ENCODE measurements at places on chromosomes 3 and 15.
A peak's percentile ranks its signal among the peaks of the same experiment; 100 is the strongest.

- DNase-seq, result peak; percentile 53
Observed at GRCh38 chr15:75902129-75902557, 1.5 kb upstream of the FBXO22 start.

DNA sequence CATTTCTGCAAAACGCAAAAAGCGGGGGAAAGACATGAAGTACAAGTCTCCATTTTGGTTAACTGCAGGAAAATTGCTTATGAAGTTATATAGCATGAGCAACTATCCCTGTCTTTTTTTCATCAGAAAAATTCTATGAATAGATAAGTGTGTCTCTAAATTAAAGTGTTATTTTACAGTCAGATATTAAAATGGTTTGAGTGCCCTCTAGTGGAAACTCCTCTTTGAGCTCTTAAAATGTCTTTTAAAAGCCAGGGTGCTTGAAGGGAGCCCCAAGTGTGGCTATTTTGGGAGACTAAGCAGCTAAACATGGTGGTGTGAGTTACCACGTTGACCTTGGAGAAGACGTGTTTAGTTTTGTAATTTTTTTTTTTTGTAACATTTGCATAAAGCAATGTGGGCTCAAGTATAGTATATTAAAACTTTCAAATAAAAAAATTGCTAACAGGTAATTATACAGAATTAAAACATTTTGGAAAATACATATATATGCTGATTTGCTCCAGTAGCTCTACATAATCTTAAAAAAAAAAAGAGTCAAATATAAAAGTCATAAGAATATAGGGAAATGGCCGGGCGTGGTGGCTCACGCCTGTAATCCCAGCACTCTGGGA is 77.2 kb downstream of the PPP2R3A start:
- DNase-seq, result peak; percentile 85

DNA sequence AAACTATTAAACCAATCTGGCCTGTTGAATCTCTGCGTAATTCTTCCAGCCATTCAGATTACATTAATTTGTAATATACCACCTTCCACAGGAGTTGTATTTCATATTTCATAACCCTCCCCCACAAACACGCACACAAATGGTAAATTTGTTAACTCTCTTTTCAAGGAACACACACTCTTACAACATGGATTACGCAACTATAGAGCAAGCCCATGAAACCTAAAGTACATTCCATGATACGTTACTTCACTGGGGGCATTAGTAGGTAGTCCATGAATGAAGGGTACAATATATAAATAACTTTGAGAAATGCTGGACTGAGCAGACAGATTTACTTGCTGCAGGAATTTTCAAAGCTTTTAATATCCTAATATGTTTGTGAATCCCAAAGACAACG is 65.0 kb downstream of the TRIM69 start:
- DNase-seq, result peak; percentile 43

GRCh38 chr3:147008886-147009285 is 397.5 kb downstream of the ZIC4 start:
- DNase-seq, result no peak

- no peak for DNase-seq
Observed at GRCh38 chr3:9183011-9183410, 66.4 kb downstream of the SRGAP3 start.

DNA sequence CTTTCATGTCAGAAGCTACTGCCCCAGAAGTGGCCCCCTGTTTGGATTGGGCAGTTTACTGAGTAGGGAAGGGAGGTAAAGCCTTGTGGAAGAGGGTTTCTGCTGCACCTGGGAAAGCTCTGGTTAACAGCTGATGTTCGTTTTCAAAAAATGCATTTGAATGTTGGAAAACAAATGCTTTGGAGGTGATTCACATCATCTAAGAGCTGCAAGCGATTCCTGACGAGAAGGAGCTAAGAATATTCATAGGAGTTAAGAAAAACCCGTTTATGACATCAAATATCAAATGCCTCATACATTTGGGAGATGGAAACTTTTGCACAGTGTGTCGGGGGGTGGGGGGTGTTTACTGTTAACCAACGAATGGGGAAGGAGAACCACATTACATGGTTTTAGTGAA is 183.8 kb upstream of the NR2F2 start:
- DNase-seq, result no peak

DNA sequence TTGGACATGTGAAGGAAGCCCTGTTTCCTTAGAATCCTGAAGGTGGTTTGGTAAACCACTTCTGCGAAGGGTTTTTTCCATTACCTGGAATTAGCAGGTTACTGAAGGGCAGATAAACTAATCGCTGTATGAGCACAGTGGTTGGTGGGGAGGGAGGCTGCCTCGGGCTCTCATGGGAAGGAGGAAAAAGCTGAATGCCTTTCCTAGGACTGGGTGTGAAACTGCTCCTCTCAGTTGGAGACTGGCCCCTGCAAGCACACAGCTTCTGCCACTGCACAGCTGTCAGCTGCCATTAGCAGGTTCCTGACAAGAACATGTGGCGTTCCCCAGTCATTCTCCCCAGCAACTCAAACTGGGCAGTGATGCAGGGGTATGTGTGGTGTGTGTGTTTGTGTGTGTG is 376.3 kb downstream of the GAP43 start:
- DNase-seq, result no peak

GRCh38 chr3:183108001-183108449 is 8.7 kb upstream of the MCCC1 start:
- peak; percentile 40 for DNase-seq

DNA sequence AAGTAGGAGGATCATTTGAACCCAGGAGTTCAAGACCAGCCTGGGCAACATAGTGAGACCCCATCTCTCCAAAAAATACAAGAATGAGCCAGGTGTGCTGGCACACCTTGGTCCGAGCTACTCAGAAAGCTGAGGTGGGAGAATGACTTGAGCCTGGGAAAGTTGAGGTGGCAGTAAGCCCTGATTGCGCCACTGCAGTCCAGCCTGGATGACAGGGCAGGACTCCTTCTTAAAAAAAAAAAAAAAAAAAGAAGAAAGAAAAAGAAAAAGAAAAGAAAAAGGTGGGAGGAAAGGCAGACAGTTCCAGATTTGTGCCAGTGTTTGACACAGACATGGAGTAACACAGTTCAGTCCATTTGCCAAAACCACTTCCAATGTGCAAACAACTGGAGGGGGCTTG is 75.7 kb downstream of the ATP10A start:
- no peak for DNase-seq

DNA sequence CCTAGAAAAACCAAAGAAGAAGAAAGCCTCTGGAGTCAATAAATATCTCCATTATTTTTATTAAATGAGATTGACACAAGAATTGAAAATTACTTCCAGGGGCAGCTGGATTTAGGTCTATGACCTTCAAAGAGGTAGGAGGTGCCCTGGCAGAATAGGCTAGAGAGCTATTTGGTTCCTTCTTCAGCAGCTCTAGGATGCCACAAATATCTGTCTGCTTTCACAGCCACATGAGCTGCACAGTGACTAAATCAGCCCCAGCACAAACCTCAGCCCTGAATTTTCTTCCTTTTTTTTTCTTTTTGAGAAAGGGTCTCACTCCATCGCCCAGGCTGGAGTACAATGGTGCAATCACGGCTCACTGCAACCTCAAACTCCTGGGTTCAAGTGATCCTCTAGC is 223.5 kb downstream of the ABHD5 start:
- DNase-seq, result no peak

GRCh38 chr15:63893866-63894661 is 60.3 kb upstream of the HERC1 start:
- DNase-seq, result no peak

GRCh38 chr3:63654931-63655330 is 2.5 kb downstream of the SNTN start:
- no peak for DNase-seq

GRCh38 chr3:126850370-126851085 is 132.4 kb upstream of the PLXNA1 start:
- DNase-seq, result no peak

- peak; percentile 62 for DNase-seq
Observed at GRCh38 chr3:139302084-139302800, 41.6 kb upstream of the MRPS22 start.

DNA sequence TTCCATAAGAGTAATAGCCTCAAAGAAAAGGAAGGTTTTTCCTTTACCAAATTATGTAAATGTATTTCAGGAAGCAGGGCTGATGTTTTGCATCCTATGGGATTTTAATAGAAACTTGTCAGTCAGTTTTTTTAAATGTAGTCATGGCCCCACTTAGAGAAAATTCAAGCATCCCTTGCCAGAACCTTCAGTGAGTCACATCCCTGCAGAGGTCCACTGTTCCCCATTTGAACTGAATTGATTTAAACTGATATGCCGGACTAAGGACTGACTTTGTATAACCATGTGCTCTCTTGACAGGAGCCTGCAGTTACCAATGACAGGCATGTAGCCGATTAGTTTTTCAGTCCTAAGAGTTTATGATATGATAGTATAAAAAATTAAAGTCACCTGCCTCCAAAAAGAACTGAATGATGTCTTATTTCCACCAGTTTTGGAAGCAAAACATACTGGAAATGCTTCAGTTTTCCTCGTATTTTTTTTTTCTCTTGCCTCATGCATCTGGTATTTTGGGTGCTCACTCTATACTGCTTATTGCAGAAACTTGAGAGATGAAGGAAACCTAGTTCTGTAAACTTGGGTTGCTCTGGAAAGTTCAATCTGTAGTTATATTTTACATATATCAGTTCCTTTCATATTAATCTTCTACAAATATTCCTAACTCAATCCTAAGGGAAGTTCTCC is 30.7 kb downstream of the LRTM1 start:
- no peak for DNase-seq

DNA sequence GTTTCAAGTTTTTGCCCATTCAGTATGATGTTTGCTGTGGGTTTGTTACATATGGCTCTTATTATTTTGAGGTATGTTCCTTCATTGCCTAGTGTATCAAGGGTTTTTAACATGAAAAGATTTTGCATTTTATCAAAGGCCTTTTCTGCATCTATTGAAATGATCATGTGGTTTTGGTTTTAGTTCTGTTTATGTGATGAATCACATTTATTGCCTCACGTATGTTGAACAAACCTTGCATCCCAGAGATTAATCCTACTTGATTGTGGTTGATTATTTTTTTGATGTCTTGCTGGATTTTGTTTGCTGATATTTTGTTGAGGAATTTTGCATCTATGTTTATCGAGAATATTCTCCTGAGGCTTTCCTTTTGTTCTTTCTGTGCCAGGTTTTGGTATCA is 39.4 kb downstream of the TMCO5A start:
- no peak for DNase-seq

DNA sequence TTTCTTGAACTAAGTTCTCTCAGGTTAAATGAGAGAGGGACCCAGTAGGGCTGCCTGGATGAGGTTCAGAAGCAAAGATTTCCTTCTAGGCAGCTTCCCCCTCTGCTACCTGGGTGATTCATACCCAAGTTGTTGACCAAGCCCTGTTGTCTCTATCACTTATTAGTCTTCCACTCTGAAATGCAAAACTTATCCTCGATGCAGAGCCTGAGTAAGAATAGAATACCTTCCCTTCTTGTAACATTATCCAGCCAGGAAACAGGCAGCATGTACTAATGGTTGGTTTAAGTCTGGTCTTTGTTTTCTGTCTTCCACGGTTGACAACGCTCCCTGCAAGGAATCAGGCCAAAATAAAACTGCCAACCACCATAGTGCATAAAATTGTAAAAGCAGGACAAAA is 377.3 kb downstream of the MECOM start:
- no peak for DNase-seq

DNA sequence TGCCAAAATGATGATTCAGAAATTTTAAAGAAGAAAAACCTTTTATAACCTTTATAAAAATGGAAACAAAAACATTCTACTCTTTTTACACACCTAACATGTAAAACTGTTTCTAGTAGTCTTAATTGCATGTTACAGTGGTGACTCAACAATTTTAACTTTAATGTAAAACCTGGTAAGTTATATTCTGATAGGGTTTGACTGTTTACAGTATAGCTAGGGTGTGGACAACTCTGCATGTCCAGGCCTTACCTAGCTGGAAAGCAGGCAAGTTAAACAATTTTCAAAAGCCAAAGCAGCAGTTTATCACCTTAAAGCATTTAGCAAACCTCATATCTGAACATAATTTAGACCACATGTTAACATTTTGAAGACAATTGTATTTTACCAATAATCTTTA is 328.5 kb downstream of the NEK10 start:
- no peak for DNase-seq

GRCh38 chr3:56903231-56903782 is 101.6 kb upstream of the ARHGEF3 start:
- DNase-seq, result no peak

GRCh38 chr15:69853544-69853951 is 244.2 kb downstream of the TLE3 start:
- DNase-seq, result no peak

GRCh38 chr15:80310776-80311175 is 58.8 kb upstream of the CTXND1 start:
- DNase-seq, result no peak

DNA sequence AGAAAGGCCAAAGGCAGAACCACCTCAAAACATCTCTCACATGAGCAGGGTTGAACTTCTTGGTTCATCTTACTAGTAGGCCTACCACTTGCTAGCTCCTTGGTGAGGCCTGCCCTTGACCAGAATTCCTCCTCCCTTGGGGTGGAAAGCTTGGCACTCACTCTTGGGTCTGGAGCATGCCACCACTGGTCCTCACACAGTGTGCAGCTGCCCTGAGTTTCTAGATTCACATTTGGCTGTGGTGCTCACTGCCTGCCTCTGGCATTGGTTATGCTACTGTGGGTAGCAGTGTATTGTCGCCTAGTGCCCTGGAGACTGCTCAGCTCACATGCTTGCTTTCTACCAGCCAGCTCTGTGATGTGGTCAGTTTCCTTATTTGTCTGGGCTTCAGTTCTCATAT is 23.7 kb downstream of the OXNAD1 start:
- DNase-seq, result no peak

DNA sequence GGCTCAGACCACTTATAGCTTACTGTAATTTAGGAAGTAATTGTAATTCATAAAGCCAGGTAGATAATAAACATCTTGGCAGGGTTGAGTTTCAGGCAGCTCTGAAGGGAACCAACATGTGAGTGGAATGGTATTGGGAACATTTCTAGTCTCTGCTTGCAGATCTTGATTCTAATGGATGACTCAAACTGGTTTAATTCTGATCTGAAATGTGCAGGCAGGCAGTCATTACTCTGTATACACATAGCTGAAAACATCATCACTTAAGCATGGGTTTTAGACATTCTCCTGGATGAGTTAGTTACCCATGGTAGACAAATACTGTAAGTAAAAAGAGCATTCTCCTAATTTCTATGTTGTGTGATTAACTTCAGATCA is 317.0 kb upstream of the TPRG1 start:
- no peak for DNase-seq

All from hematopoietic multipotent progenitor cell treated with erythropoietin and hydrocortisone succinate and interleukin-3 and kit ligand, for 6 days (in vitro differentiated cells).